Activated naive CD8-positive, alpha-beta T cell treated with anti-CD3 and anti-CD28 coated beads, Interleukin-2, amount 50 U/mL, for 24 hours (primary cell): ENCODE measurements at places on chromosomes 6 and 20.

GRCh38 chr6:53124131-53124800 is 24.4 kb downstream of the GCM1 start:
- H3K27ac ChIP-seq: no peak overlapping the region
- no peak overlapping the region for H3K4me3 ChIP-seq
- H3K4me1 ChIP-seq: no peaks in the 10 kb centered on the region
- H3K27me3 ChIP-seq: peaks cover 6% of the 10 kb centered on the region
- no peak for DNase-seq

- no peak overlapping the region for H3K4me3 ChIP-seq
- no peaks in the 10 kb centered on the region for H3K27me3 ChIP-seq
- no peaks in the 10 kb centered on the region for H3K36me3 ChIP-seq
Observed at GRCh38 chr6:166514196-166514595, 72.3 kb downstream of the RAMACL start.

GRCh38 chr6:164532198-164533044 is 777.0 kb downstream of the C6orf118 start:
- H3K4me1 ChIP-seq: no peaks in the 10 kb centered on the region
- H3K27ac ChIP-seq: no peak overlapping the region
- H3K4me3 ChIP-seq: no peak overlapping the region
- no peaks in the 10 kb centered on the region for H3K36me3 ChIP-seq
- DNase-seq: no peak

DNA sequence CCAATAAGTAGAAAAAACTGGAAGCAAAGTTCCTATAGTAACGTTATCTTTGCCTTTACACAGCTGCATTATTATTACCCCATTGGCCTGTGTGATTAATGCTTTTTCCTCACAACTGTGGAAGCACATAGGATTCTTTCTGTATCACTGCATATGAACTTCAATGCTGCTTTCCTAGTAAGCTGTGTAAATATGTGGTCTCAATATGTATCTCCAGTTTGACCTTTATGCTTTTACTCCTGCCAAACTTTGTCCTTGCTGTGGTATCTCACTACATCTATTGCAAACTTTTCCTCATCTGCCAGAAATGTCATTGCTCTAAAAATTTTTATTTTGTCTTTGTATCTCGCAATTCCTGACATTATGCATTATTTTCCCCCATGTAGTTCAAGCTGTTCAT is 168.6 kb downstream of the ZFAND3 start:
- no peak overlapping the region for H3K27ac ChIP-seq
- H3K27me3 ChIP-seq: no peaks in the 10 kb centered on the region
- H3K4me1 ChIP-seq: peaks cover 85% of the 10 kb centered on the region
- no peak for DNase-seq

- no peak overlapping the region for H3K4me3 ChIP-seq
- no peak overlapping the region for H3K27ac ChIP-seq
- DNase-seq: no peak
- no peaks in the 10 kb centered on the region for H3K27me3 ChIP-seq
- H3K36me3 ChIP-seq: no peaks in the 10 kb centered on the region
Observed at GRCh38 chr6:101545191-101545590, 151.7 kb downstream of the GRIK2 start.

DNA sequence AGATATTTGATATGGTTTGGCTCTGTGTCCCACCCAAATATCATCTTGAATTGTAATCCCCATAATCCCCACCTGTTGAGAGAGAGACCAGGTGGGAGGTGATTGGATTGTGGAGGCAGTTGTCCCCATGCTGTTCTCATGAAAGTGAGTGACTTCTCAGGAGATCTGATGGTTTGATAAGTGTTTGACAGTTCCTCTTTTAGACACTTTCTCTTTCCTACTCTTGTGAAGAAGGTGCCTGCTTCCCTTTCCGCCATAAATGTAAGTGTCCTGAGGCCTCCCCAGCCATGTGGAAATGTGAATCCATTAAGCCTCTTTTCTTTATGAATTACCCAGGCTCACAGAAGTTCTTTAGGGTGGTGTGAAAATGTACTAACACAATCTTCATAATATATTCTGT is 1404.0 kb upstream of the ADGRB3 start:
- H3K27me3 ChIP-seq: no peaks in the 10 kb centered on the region
- H3K36me3 ChIP-seq: no peaks in the 10 kb centered on the region
- H3K27ac ChIP-seq: no peak overlapping the region

GRCh38 chr6:11810854-11811643 is 32.4 kb upstream of the ADTRP start:
- no peak for DNase-seq
- peak overlapping the region; percentile 64 for H3K27ac ChIP-seq
- no peak overlapping the region for H3K4me3 ChIP-seq
- H3K27me3 ChIP-seq: no peaks in the 10 kb centered on the region

DNA sequence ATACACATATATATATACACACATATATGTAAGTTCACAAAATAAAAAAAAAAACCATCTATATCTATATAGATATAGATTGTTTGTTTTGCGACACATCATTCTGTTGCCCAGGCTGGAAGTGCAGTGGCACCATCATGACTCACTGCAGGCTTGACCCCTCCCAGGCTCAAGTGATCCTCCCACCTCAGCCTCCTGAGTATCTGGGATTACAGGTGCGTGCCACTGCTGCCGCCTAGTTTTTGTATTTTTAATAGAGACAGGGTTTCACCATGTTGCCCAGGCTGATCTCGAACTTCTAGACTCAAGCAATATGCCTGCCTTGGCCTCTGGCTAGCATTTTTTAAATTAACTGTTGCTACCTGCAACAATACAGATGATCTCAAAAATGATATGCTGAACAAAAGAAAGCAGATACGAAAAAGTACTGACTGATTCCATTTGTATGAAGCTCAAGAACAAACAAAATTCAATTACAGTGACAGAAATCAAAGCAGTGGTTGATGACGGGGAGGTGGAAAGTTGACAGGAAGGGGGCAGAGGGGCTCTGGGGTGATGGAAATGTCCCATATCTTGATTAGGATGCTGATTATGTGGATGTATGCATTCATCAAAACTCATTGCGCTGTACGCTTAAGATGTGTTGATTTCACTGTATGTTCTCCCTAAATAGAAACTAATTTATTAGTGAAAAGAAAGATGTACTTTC is 49.6 kb downstream of the ATXN1 start:
- H3K4me1 ChIP-seq: peaks cover 78% of the 10 kb centered on the region
- DNase-seq: no peak
- peak overlapping the region; percentile 80 for H3K4me3 ChIP-seq
- peaks cover 2% of the 10 kb centered on the region for H3K36me3 ChIP-seq
- no peaks in the 10 kb centered on the region for H3K27me3 ChIP-seq

DNA sequence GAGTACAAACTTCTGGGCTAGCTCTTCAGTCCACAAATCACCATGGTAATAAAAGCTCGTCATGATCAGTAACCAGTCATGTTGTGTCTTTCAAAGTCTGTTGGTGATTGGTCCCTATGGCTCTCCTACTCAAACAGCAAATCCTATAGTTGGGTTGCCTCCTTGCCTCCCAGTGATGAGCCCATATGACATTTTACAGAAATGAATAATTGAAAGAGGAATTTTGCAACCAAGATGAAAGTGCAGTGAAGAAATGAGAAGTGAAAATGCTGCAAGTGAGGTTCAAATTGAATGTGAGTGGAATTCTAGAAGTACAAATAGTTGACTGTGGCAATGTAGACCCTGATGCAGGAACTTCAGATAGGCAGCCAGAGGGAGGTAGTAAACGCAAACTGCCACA is 5.1 kb upstream of the SIRPD start:
- H3K36me3 ChIP-seq: peaks cover 19% of the 10 kb centered on the region
- no peak overlapping the region for H3K4me3 ChIP-seq
- H3K27ac ChIP-seq: no peak overlapping the region
- H3K4me1 ChIP-seq: peaks cover 22% of the 10 kb centered on the region
- peaks cover 1% of the 10 kb centered on the region for H3K27me3 ChIP-seq

GRCh38 chr20:848193-848592 is 14.7 kb downstream of the FAM110A start:
- no peak overlapping the region for H3K4me3 ChIP-seq
- H3K27ac ChIP-seq: no peak overlapping the region
- peaks cover 47% of the 10 kb centered on the region for H3K4me1 ChIP-seq
- no peak for DNase-seq
- no peaks in the 10 kb centered on the region for H3K27me3 ChIP-seq
- no peaks in the 10 kb centered on the region for H3K36me3 ChIP-seq
